ENCODE measurements at places on chromosomes 6 and 20. TPM values are rescaled to one million over a fixed set of nuclear protein-coding genes. Genes with fewer than 3 reads are reported as not detected.

Gene ZC3H12D
- total RNA-seq, result 63.5 TPM

- DNase-seq, result no peak
Observed at GRCh38 chr6:94658929-94659328, 918.4 kb upstream of the MANEA start.

GRCh38 chr20:40410028-40410427 is 279.0 kb downstream of the MAFB start:
- no peak for DNase-seq

GRCh38 chr6:32610682-32611296 is 21.1 kb upstream of the HLA-DRB1 start:
- no peak for DNase-seq

DNA sequence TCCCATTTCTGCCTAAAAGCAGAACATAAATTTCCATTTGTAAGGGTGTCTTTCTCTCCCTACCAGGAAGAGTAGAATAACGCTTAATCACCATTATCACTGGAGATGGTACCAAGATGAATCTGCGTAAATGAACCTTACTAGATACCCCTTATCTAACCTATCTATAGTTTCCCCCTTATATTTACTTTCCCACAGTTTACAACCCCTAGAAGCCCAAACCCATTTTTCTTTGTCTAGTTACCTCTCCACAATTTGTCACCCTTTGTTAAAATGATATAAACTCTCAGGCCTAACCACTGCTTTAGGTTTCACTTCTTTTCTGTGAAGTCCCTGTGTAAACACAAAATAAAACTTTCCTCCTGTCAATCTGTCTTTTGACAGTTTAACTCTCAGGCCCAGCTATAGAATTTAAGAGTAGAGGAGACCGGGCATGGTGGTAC is 45.5 kb downstream of the PCNA start:
- no peak for DNase-seq

DNA sequence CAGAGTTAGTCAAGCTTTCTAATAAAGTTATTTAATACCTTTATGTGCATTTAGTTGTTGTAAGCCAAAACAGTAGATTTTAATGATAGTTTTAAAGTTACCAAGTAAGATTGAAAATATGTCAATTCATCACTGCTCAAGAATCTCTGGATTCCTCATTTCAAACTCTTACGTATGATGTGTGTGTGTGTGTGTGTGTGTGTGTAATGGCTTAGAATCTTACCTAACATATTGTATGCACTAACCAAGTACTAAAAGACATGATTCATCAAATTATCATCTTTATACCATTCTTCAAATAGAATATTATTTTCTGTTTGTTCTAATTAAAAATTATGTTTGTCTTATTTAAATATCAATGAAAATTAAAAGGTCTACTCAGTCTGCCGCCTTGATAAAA is 41.5 kb upstream of the ZNF337 start:
- no peak for DNase-seq
